ENCODE measurements at places on chromosomes 1 and 21.
A peak's percentile ranks its signal among the peaks of the same experiment; 100 is the strongest.

DNA sequence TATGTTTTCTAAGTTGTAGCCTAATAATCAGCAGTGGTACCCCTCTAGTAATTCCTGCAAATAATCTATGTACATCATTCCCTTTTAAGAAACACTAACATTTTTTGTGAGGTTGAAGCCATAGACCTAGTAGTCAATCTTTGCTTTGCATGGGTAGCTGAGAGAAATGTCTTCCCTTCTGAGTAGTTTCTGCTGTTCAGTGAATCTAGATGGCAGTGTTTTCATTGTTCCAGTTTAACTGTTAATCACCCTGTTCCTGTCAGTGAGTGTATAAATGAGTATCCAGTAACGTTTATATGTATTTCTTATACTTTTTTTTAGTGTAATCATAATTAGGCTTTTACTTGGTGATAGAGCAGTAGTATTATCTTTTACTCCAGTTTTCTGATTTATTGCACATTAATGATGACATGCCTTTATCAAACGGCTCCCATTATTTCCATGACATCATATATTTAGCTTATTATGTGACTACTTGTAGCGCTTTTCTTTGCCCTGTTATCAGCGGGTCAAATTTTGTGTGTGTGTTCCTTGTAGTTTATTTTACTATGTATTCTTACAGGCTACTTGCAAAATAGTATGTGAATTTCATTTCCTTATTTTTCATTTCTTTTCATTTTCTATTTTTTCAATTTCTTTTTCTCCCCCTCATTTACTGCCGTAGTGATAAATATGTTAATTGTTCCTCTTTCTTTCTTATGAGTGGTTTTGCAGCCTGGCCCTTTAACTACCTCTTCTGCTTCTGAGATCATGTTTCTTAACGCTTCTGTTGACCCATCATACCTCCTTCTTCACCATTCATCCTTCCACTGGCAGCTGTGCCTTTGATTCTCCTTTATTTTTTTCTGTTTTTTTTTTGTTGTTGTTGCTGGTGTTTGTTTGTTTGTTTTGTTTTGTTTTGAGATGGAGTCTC lies 18.8 kb downstream of the CEP350 start:
- DNase-seq = no peak

DNA sequence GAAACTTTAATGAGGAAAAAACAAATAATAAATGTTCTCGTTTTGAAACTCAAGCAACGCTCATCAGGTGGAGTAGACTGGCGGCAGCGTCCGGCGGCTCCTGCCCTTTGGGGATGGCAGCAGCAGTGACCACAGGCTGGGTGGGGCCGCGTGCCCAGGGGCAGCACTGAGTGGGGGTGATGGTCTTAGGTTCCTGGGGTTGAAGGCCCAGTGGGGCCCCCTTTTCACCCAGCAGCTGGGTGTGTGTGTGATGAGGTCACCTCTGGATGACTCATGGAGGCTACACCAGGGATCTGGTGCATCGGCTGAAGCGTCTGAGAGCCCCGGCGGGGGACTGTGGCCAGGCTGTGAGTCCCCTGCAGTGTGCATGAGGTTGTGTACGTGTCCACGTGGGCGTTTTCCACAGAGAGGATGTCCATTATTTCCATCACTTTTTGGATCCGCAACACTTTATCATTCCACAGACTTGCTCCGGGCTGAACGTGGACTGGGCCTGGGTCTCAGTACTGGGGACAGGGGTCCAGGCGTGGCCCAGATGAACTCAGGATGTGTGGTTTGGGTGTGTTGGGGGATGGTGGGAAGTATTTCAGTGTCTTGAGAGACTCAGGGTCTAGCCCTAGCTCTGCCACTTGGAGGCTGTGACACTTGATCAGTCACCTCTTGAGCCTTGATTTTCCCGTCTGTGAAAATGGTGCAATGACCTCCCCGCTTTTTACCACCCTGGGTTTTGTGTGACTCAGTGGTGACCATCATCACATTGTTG lies 25.6 kb downstream of the LDLRAP1 start:
- DNase-seq = no peak

- peak; percentile 34 for DNase-seq
Observed at GRCh38 chr1:48493970-48494769, 22.2 kb upstream of the SPATA6 start.

GRCh38 chr21:42655796-42656770 lies 2.7 kb downstream of the PDE9A start:
- no peak for DNase-seq

GRCh38 chr1:102937401-102937800 lies 170.9 kb downstream of the COL11A1 start:
- no peak for DNase-seq

GRCh38 chr1:153985941-153986761 lies at the start of gene RAB13:
TSS of gene RAB13 (minus strand) at chr1:153986339. CDS start at chr1:153986236, 103 bp downstream.
- peak; percentile 82 for DNase-seq

GRCh38 chr1:145926686-145927062 lies 610 bp downstream of the RBM8A start:
- DNase-seq = no peak

GRCh38 chr1:240501115-240501514 lies 110.8 kb downstream of the GREM2 start:
- no peak for DNase-seq

GRCh38 chr21:41360072-41360821 lies 1.6 kb upstream of the MX2 start:
- DNase-seq = peak; percentile 20

- DNase-seq = no peak
Observed at GRCh38 chr1:153929426-153929825, 6.7 kb upstream of the GATAD2B start.

DNA sequence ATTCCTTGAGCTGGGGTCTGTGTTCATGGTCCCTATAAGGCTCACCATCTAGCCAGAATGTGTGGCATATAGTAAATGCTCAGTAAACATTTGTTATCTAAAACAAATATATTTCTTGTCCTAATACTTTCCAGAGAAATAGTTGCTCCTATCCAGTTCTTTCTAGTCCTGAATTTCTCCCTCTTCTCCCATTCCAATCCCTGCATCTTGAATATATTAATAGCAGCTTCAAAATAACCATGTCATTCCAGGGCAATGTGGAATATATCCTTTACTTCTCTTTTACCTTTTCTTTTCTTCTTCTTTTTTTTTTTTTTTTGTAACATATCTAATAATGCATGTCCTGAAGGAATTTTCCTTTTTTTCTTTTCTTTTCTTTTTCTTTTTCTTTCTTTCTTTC lies 10.4 kb downstream of the DNAJB4 start:
- DNase-seq = no peak

Measured in NCI-H1105 treated with DMSO at 0.1 percent for 48 hours (cell line).